ENCODE measurements at places on chromosomes 16 and 17.

DNA sequence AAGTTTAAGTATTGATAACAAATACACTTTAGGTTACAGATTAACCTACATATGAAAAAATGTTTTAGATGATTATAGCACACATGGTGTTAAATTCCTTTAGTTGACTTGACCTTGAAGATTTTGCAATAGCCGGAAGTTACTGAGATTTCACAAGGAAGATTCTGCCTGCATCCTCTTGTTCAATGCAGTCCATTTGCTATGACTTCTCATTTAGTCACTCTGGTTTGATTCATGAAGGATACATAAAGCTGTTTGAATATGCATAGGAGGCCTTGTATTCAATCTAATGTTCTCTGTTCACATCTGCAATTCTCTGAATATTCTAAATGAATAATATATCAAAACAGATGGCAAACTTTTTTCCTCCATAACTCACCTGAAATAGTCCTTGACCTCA is 870.2 kb upstream of the GOT2 start:
- no peak for DNase-seq

GRCh38 chr16:6602405-6602804 is 730.2 kb upstream of the RBFOX1 start:
- no peak for DNase-seq

- DNase-seq = no peak
These were observed 3.8 kb downstream of the SLC12A4 start for GRCh38 chr16:67964477-67965131.

DNA sequence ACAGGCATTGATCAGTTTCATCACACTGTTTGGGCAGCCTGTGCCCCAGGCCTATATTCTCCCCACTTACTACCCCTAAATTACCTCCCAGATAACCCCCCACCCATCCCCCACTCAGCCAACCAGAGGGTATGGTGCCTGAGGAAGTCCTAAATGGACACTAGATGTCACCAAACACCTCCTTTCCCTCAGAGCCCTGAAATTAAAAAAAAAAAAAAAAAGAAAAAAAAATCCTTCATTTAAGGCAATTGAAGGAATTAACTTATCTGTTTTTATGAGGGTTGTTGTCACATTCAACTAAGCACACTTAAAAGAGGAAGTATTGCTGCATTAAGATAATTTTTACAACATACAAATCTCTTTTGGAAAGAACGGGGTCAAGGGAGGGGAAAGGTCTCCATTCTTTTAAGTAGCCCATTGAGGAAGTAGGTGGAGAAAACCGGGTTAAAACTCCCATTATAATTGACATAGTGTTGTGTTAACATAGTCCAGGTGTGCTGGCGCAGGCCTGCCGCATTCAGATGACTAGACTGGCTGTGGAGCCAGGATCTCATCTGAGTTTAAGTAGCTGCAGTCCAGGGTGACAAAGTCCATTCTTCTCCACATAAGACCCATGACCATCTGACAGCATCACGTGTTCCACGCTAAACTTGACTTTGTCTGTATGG is 46.3 kb downstream of the SNX11 start:
- peak; percentile 42 for DNase-seq

DNA sequence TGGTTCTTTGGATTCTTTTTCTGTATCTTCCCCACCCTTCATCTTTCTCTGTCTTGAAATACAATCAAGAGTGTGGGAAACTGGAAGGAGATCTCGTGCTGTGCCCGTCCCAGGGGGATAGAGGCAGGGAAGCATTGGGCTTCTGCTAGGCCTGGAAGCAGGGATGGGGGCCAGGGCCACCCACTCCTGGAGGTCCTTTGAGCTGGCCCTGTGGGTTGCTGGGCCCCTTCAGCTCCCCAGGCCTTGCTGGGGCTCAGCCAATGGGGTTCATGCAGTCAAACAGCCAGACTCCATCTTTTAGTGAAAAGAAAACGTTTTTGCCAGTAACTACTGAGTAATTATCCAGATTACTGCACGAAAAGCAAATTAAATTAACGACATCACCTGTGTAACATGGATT is 67.8 kb downstream of the CCDC182 start:
- DNase-seq = no peak

DNA sequence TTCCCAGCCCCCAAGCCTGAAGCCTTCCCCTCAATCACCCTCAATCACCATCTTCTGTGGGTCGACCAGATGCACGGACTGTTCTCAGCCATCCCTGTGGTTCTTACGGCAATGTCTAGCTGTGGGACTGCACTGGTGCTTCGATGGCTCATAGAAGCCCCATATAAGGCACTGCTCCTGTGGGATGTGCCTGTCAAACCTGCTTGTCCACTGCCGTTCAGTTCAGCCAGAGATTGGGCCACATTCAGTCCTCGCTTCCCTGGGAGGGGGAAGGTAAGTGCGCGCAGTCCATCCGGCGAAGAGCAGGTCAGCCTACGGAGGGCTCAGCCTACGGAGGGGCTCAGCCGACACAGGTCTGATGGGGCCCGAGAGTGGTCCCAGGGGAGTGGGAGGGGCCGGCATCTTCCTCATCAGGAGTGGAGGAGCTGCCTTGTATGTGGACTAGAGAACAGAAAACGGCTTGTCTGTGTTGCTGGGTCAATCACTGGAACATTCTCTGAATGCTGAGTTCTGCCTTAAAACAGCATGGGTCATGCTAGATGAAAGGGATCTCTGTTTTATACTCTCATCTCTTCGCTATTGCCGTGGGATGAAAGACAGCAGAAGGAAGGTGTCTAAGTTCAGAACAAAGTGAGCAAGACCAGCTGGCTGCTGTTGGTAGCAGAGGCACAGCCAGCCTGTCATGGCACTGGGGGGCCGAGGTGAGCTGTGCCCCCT is at the start of gene CARD14:
CARD14 (plus strand) TSS at position 247 of the 717 bp plus-strand sequence. CDS start 11,409 bp downstream, outside the sequence.
- no peak for DNase-seq

GRCh38 chr17:72192800-72193192 is 72.0 kb downstream of the SOX9 start:
- DNase-seq = no peak

DNA sequence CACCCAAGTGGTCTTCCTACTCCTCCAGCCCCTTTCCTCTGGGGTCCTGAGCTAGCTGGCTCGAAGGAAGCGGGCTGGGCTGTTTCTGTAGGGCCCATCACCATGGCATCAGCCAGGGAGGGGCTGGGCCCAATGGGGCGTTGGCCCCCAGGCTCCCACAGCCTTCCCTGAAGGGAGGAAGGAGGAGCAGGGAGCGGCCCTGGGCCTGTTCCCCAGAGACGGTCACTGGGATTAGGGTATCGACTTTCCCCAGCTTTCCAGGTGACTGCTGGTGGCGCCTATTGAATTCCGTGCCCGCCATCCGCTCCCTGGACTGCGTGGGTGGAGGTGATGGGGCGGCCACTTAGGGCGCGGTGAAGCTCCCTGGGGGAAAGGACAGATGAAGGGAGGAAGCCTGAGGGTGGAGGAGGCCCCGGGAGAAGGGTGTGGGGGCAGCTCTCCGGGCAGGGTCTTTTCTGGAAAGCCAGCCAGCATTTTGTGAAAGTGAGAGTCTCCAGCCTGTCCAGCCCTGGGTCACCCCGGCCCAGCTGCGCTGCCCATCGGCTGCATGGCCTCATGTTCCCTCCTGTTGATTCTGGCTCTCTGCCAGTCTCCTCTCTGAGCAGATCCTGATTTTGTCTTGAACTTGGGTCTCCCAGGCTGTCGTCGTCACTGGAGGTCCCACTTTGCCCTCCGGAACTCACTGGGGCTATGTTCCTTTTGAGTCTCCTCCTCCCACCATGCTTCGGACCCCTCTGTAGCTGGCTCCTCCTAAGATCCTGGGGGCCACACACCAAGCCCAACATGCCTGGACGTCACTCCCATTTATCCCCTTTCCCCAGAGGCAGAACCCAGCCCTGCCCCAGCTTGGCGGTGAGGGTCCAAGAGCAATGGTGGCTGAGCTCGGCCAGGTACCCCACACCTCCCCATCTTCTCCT is 9.8 kb downstream of the NHERF1 start:
- no peak for DNase-seq

GRCh38 chr17:58488428-58488890 is 251 bp upstream of the HSF5 start:
- DNase-seq = no peak

- peak; percentile 22 for DNase-seq
These were observed 13.1 kb upstream of the SREBF1 start for GRCh38 chr17:17849845-17850373.

DNA sequence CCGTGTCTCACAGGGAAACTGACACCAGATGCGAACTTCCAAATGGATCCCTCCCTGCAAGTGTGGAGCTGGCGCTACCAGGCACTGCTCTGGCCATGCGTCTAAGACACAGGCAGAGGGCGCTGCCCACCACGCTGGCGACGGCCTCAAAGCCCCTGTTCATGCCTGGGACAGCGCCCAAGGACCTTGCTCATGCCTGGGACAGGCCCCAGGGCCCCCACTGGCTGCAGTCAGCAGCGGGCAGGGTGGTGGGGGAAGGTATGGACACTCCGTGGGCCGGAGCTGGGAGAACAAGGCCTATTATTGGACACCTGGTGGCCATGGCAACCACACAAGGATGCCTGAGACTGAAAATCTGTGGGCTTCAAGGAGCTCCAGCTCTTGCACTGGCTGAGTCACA is 8.8 kb downstream of the ZG16B start:
- no peak for DNase-seq

DNA sequence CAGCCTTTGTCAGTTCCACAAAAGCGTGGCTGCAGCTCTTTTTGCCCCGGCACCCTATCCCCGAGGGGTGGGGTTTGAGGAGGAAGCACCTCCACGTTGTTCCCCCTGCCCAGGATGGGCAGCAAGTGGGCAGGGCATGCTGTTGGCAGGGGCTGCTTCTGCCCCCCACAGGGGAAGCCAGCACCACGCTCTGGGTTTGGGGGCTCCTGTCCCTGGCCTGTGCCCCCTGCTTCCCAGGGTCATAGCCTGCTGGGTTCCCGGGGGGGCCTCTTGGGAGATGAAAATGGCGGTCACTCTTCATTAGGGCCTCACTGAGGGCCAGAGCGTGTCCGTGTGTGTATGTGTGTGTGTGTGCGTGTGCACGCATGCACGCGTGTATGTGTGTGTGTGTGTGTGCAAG is 22.8 kb downstream of the LASP1 start:
- DNase-seq = no peak

GRCh38 chr17:16980813-16981731 is 9.2 kb upstream of the TNFRSF13B start:
- DNase-seq = no peak

- peak; percentile 87 for DNase-seq
These were observed 31.6 kb downstream of the PHKB start for GRCh38 chr16:47492428-47493377.

DNA sequence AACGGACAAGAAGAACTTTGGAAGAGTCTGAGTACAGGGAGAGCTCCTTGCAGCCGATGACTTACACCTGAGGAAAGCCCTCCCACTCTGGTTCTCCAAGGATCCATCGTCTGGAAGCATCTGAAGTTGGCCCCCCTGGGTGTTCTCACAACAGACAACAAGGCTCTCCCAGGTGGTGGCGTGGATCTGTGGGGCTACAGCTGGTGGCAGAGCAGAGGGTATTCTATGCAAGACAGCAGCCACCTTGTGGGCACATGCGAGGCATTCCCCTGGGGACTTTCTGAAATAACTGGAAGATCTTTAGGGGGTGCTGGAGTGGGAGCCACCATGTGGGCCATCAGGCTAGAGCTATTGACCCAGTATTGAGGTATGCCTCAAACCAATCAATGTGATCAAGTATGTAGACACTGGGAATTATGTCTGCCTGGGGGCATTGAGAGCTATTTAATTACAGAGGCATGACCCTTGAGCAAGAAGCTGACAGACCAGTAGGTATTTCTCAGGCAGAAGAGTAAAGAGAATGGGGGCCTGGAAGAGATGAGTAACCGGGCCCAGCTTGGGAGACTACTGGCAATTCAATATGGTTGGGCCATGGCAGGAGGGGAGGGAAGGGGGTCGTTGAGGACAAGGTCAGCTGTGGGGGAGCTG is 6.9 kb upstream of the KRT19 start:
- DNase-seq = no peak

DNA sequence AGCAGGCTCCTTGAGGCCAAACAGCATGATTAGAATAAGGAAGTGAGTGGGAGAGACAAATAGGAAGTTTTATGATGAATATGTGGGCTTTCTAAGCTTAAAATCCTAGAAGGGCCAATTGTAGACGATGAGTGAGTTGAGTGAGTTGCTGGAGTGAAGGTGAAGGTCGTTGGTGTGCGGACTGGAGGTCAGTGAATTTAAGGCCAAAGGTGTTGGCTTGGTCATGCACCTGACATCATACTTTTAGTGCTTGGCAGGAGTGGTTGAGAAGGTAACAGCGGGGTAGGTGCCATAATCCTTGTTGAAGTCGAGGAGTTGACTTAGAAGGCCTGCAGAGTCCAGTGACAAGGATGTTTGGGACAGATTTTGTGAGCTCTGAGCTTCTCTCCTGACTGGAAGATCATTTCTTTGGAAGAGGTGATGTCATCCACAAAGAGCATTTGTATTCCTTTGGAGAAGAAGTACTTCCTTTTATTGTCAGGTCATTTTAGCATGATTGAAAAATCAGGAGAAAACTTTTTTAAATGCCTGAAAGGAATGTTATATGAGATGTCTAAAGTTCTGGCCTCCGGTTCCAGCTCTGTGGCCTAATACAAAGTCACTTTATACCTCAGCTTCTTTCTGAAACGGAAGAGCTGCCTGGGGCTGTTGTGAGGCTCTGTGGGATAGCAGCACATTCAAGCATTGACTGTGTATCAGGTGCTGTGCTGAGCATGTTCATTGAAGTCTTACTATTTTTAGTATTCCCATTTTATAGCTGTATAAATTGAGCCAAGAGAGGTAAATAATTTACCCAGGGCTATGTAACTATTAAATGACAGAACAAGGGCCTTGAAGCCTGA is 53.6 kb upstream of the TBX2 start:
- DNase-seq = no peak

DNA sequence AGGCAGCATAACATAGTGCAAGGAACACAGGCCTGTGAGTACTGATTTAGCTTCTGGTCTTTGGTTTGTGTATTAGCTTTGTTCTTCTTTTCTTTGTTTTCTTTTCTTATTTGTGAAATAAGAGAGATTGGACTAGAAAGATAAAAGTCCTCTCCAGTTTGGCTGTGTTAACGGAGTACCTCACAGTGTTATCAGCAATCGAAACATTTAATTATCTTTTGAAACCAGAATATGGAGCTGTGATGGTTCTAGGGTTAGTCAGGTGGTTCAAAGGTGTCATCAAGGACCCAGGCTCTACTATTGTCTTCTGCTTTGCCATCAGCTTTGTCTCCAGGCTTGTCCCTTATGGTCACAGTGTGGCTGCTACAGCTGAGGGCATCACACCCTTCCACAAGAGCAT is 25.6 kb downstream of the ADORA2B start:
- no peak for DNase-seq

DNA sequence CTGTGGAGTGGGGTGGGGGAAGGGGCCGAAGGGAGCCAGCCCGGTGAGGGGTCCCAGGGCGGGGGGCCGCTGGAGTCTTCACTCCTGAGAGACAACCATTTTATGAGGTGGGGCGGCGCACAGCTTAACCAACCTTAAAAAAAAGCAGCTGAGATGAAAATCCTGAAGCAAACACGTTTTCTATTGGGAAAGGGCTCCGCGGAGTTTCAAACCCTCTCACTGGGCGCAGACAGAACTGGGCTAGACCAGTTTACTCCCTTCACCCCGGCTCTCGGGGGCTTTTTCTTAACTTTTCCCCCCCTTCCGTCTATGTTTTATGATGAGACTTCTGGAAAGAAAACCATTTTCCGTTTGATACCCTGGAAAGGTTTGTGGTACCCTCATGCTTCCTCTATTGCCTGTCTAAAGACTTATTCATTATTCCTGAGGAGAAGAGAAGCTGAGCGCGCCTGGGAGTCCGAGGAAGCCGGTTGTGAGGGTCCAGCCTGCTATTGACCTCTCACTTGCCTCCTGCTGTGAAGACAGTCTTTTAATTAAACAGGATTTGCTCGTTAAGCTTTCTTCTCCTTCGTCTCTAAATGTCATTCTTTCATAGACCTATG is 482 bp upstream of the SSH2 start:
- DNase-seq = peak; percentile 68

GRCh38 chr16:3101018-3101840 is 2.1 kb upstream of the ZSCAN10 start:
- DNase-seq = peak; percentile 35
